ENCODE measurements at places on chromosomes 11 and 22.

- no peak for DNase-seq
Measured at GRCh38 chr22:48567213-48567975, 1260.3 kb downstream of the BRD1 start.

GRCh38 chr11:35155677-35156076 lies 16.7 kb downstream of the CD44 start:
- no peak for DNase-seq

DNA sequence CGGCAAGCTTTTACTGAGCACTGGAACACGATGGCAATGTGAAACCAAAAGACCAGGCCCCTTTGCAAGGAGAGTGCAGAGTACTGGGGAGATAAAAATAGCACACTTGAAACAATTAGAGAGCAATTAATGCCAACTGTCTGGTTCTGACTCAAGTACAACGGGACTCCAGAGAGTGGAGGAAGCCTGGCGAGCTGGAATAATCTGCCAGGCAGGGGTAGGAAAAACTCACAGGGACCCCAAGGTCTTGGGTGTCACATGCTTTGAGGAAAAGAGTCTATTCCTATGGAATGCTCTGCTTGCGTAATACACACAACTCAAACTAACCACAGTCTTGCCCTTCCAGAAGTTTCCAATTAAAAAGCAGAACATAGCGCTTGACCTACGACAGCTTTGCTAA lies 113.0 kb upstream of the CLMP start:
- DNase-seq: no peak

GRCh38 chr11:65542738-65543390 lies 15.3 kb downstream of the LTBP3 start:
- no peak for DNase-seq

- no peak for DNase-seq
Measured at GRCh38 chr11:116130122-116130521, 625.9 kb upstream of the CADM1 start.

GRCh38 chr22:48320048-48320682 lies 1507.5 kb downstream of the BRD1 start:
- DNase-seq: no peak

DNA sequence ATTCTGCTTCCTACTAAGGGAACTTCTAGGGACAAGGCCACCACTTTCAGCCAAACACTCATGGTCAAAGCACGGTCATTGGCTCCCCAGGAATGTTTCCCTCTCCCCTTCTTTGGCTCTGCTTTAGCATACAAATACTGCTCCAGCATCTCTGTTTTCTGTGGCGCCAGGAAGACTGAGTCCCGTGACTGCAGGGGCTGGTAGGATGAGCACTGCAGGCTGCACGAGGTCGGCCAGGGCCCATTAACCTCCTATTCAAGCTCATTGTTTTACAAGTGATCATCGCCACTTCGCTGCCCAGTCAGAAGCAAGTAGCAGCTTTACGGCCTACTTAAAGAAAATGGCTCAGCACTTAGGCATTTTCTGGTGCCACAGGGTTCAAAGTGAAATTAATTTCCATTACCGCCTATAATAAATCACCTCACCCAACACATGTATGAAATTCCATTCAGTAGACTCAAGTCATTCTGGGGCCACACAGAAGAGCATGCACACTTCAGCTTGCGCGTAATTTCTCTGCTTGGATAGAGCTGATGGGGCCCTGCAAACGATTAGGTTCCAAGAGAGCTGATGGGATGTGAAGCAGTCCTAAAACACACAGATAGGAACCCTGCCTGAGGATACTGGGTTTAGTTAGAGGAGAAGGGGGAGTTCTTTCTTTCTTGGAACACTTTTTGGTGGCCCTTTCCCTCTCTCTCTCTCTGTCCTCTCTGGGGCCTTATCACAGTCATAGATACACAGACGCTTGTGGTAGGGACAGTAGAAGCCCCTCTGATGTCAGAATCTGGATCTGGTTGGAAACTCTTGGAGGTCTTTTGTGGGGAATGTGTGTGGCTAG lies 173.7 kb downstream of the KIF18A start:
- no peak for DNase-seq

DNA sequence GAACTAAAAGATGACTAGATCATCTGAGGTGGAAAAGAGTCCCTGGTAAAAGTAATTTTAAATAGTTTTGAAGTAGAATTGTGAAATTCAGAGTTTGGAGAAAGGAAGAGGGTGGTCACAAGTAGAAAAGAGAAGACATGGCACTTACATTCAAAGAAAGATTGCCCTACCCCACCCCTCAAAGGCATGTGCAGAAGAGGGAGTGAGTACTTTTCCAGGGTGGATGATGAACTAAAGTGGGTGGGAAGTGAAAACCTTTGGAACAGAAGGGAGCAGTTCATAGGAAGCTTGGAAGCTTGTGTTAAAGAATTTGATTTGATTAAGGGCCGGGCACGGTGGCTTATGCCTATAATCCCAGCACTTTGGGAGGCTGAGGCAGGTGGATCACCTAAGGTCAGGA lies 23.6 kb downstream of the SREBF2 start:
- DNase-seq: no peak

DNA sequence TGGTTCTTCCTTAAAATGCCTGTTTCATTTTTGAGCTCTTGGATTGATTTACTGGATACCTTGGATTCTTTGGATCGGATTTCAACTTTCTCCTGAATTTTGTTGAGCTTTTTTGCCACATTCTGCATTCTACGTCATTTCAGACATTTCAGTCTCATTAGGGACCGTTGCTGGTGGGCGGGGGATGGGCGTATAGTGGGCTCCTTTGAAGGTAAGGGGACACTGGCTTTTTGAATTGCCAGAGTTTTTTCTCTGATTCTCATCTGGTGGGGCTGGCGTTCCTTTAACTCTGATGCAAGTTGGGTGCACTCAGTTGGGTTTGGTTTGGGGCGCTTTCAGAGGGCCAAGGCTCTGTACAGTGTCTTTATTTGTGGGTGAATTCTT lies 216.5 kb downstream of the DYNC2H1 start:
- no peak for DNase-seq

DNA sequence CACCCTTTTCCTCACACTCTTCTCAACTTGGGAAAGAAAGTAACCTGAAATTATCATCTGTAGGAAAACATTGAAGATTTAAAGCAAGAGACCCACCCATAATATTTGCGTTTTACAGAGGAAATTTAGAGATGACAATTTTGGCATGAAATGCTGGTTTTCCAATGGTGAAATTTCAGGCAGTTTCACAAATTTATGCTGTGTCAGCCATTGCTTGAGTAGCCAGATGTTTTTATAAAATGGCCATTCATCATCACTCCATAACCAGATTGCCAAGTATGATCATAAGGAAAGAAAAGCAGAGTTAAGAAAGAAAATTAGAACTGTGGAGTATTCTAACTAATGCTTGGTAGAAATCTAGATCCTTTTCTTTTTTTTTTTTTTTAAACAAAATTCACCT lies 732.9 kb downstream of the NELL1 start:
- DNase-seq: no peak

DNA sequence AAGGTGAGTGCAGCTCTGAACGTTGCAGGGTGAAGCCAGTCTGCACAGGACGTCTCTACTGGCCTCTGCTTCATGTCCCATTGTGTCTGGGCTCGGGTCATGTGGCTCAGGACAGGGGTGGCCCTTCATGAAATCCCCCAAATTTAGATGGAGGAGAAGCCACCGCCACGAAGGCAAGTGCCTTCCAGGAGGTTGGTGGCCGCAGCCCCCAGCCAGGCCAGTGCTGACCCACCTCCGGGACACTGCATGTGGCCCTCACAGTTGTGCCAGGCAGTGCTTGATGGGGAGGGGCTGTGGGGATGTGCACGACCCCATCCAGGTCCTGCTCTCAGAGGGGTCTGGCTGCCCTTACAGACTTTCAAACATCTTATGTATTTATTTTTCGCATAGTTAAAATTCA lies 1311.1 kb downstream of the BRD1 start:
- no peak for DNase-seq

- no peak for DNase-seq
Measured at GRCh38 chr22:36641902-36642640, 61.5 kb downstream of the CACNG2 start.

GRCh38 chr22:22706253-22706915 lies 62.0 kb downstream of the GGTLC2 start:
- no peak for DNase-seq

- no peak for DNase-seq
Measured at GRCh38 chr11:120125024-120125423, 12.9 kb downstream of the TRIM29 start.

DNA sequence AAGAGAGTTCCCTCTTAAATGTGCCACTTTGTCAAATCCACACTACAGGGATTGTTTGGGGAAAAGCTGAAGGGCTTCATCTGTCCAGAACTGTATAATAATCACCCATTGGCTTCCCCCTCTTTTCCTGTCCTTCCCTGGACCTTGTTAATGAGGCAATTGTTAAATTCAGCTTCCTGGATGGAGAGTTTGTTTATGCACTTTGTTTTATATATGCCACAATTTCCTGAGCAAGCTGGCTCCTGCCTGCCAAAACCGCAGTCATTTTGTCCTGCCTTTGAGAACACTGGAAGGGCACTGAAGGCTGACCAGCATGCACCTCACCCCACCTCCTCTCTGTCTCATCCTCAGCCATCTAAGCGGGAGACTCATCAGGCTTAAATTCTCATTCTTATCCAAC lies 86.2 kb downstream of the MSANTD4 start:
- DNase-seq: no peak

- DNase-seq: no peak
Measured at GRCh38 chr11:1538153-1538552, 33.9 kb downstream of the DUSP8 start.

GRCh38 chr11:10809373-10810160 lies 841 bp upstream of the EIF4G2 start:
- DNase-seq: peak; percentile 56

GRCh38 chr22:47596176-47596690 lies 833.8 kb downstream of the TBC1D22A start:
- DNase-seq: no peak

- DNase-seq: no peak
Measured at GRCh38 chr11:12247543-12248254, 129.7 kb upstream of the PARVA start.

DNA sequence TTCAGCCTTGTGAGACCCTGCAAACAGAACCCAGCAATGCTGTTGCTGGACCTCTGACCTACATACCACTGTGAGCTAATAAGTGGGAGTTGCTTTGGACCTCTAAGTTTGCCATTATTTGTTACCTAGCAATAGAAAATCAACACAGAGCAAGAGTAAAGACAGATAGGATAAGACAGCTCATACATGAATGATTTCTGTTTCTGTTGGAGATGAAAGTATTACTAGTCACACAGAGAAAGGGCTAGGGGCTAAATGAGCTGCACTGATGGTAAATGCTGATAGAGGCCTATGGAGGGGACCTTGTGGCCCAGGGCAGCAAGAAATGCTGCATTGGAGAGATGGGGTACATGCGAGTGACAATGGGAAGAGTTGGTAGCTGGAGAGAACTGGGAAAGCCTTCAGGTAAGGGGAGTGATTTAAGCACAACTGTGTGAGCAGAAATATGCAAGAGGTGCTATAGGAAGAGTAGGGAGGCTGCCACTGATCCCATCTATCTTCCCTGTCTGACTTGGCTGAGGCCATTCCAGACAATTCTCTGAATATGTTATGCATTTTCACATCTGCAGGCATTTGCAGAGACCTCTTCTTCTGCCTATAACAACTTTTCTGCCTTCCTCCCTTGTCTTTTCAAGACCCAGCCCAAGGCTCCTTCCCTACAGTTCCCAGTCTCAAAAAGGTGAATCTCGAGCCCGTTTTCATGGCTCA lies 46.1 kb upstream of the SYN3 start:
- DNase-seq: no peak

GRCh38 chr11:94450048-94450447 lies 43.6 kb downstream of the MRE11 start:
- no peak for DNase-seq

DNA sequence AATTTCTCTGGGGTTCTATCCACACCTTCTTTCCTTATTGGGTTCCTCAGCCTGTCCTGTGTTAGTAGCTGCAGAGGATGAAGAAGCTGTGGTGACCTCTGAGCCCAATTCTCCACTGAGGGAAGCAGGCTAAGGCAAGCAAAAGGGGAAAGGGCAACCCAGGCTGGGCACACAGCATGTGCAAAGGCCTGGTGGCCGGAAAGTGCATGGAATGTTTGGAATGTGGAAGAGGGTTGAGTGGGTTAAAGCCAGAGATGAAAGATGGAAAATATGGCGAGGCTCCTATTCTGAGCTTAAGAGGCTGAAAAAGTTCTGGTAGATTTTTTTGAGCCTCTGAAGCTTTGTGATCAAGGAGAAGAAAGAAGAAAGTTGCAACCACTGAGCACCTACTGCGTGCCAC lies 247.1 kb downstream of the MIAT start:
- DNase-seq: no peak

GRCh38 chr11:68116126-68116525 lies 5.1 kb downstream of the CHKA start:
- DNase-seq: no peak

DNA sequence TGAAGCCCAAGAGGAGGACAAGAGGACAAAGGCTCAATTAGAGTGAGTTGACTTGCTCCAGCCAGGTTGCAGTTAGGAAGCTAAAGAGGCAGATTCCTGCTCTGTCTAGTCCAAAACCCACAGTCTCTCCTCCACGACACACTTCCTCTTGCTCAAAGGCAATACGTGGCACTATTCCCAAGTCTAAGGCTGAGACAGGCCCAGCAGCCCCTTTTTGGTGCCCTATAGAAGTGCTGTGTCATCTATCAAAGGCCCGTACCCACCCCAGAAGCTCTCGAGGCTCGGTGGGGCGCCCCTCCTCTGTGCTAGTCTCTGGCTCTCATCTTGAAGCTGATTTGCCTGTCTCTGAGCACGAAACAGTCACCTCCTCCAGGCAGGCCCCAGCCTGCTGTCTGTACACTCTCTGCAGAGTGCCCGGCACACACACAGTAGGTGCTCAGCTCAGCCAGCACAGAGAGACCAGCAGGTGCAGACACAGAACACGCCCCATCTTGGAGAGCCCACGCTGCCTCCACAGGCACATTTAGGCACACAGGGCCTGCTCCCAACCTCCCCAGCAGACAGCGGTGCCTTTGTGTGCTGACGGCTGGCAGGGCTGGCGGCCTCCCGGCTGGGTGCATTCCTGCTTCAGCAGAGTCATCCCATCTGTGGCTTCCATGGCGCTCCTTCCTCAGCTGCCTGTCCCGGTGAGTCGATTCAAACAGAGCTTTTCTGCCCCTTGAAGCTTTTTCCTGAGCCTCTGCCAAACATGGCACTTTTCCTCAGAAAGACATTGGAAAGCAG lies 52.8 kb downstream of the MYH9 start:
- peak; percentile 41 for DNase-seq

- DNase-seq: peak; percentile 1
Measured at GRCh38 chr22:48745842-48746788, 1081.6 kb downstream of the BRD1 start.

DNA sequence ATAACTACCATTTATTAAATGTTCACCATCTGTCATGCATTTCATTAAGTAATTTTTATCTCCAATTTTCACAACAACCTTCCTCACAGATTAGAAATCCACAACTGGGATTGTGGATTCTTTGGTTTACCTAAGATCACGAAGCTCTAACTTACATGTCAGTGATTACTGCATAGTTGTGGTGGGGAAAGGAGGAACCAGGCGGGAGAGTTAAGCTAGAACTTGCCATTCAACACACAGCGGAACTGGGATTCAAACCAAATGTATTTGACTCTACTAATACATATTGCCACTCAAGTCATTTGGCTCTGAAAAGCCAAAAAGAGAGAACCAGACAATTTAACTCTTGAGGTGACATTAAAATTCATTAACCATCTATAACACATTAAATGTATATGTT lies 10.4 kb upstream of the LAYN start:
- no peak for DNase-seq

- no peak for DNase-seq
Measured at GRCh38 chr11:4430051-4430450, 19.0 kb upstream of the OR52K2 start.

- DNase-seq: peak; percentile 11
Measured at GRCh38 chr11:111414267-111414931, 35.3 kb upstream of the POU2AF1 start.

Measured in stimulated activated CD4-positive, alpha-beta T cell treated with anti-CD3 and anti-CD28 coated beads, Interleukin-4, amount 100 ng/mL, for 24 hours (primary cell).